ENCODE measurements at places on chromosomes 1 and 21.

- DNase-seq, result no peak
Measured at GRCh38 chr1:66758241-66758755, 6.0 kb downstream of the DYNLT5 start.

- no peak for DNase-seq
Measured at GRCh38 chr1:33045814-33046213, 9.1 kb upstream of the AK2 start.

DNA sequence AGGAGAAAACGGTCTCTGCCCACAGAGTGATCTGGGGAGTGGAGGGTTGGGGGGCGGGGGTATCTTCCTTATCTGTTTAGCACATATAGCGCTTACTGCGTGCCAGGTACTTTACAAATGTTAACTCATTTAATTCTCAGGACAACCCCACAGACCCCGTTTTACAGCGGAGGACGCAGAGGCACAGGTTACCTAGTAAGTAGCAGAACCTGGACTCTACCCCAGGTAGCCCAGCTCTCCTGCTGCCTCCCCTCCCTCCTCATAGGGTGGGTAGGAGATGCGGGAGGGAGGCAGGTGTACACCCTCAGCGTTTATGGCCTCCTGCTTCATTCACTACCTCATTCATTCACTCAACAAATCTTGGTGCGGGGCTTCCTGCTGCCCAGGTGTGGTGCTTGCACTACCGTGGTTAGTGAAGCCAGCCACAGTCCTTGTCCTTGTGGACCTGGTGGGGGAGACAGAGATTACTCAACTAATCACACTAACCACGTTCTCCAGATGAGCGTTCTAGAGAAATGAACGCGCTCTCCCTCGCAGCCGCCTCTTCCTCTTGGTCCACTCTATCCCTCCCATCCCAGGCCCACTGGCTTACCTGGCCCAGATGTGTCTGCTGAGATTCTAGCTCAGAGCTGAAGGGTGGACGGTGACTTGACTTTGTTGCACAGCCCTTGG, 102.0 kb downstream of the IER5 start:
- DNase-seq, result no peak

GRCh38 chr1:18938008-18938706, 18.3 kb downstream of the IFFO2 start:
- DNase-seq, result no peak

DNA sequence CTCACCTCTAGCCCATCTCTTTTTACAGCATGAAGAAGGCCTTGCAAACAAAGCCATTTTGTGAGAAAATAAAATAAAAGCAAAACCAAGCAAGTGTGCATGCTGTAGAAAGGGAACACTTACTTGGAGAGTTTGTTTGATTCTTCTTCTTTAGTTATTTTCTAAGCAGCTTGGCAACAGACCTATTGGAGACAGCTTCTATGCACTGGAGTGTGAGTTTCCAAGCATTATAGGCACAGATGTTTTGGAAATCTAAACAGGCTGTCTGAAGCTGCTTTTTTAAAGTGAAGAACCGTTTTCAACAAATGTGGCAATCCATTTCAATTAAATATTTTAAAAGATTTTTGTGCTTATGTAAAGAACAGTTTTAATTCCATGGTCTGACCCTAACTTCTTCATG, 76.6 kb downstream of the NGF start:
- no peak for DNase-seq

DNA sequence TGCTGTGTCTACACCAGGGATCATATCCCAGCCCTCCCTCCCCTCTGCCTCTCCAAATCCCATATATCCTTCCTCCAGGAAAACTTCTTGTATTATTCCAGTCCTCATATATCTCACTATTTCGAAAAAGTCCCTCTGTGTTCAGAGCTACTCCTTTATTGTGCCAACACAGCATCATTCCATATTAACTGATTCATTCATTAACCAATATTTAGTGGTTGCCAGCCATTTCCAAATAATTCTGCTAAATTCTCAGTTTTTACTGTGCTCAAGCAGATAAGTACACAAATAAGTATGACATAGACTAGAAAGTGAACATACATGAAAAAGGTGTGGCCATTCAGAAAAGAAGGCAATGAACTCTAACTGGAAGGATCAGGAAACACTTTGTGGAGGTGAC, 241.6 kb upstream of the DUSP10 start:
- no peak for DNase-seq

Data from small intestine (tissue), 16 donors.